ENCODE measurements at places on chromosomes 13 and 19.

DNA sequence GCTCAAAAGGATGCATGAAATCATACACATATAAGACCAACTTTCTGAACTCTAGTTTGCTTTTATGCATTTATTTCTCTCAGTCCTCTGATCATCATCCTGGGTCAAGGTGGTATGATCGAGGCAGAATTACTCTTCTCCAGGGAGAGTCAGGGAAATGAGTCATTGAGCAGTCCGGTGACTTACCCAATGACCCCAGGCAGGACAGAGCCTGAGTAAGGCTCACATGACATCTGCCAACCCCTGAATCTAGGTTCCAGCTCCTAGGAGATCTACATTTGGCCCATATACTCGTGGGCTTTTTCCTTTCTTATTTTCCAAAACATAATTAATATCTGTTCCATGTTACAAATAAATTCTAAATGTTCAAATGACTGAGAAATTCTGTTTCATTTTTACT is 502.3 kb downstream of the FOXO1 start:
- DNase-seq = no peak

GRCh38 chr19:15534957-15535864 is 26.9 kb downstream of the CYP4F22 start:
- no peak for DNase-seq

- DNase-seq = no peak
Measured at GRCh38 chr13:52158629-52159158, 703 bp downstream of the NEK3 start.

DNA sequence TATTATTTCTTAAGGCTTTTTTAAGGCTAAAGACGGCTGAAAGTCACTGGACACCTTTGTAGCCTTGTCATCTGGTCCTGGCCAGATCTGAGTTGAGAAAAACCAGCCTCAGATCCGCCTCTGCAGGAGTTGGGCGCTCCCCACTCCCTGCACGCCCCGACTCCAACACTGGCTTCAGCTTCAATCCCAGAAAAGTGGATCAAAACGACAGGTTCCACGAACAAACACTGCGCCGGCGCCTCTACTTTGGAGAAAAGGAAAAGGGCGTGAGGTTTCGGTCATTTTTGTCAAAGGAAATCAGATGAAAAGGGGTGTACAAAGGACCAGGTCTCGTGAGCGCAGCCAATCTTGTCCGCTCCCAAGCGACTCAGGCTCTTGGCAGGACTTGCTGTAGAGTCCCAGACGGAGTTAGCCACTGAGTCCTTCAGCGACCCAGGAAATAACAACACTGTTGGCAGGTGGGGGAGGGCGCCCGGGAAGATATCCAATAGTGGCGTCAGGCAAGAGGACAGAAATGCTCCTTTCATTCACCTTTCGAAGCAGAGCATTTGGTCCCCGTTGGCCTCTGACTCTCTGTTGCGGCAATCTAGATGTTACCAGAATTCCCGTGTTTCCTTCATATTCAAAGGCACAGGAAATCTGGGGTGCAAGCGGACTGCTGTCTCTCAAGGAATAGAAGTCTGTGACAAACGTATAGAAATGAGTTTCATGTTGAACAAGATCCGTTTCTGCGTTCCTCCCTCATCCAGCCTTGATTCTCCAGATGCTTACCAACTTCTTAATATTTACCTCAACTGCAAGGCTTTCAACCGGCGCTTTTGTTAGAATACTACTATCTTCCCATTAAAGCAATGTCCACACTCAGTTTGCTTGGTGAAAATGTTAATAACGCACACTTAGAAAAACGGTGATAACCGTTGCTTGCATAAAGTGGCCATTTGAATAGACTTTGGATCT is 1.8 kb upstream of the CCNA1 start:
- no peak for DNase-seq

DNA sequence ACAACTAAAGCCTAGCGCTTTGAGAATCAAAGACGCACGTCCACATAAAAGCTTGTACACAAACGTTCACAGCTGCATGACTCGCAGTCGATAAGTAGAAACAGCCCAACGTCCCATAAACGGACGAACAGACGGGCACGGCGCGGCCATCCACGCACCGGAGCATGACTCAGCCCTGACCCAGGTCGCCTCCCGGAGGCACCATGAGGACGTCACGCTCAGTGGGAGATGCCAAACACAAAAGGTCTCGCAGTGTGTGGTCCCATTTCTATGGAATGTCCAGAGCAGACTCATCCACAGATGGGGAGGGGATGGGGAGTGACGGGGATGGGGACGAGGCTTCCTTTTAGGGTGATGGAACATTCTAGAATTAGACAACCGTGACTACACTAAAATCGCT is 9.4 kb downstream of the POLRMT start:
- no peak for DNase-seq

- DNase-seq = no peak
Measured at GRCh38 chr13:113182046-113182445, 23.6 kb downstream of the PROZ start.

DNA sequence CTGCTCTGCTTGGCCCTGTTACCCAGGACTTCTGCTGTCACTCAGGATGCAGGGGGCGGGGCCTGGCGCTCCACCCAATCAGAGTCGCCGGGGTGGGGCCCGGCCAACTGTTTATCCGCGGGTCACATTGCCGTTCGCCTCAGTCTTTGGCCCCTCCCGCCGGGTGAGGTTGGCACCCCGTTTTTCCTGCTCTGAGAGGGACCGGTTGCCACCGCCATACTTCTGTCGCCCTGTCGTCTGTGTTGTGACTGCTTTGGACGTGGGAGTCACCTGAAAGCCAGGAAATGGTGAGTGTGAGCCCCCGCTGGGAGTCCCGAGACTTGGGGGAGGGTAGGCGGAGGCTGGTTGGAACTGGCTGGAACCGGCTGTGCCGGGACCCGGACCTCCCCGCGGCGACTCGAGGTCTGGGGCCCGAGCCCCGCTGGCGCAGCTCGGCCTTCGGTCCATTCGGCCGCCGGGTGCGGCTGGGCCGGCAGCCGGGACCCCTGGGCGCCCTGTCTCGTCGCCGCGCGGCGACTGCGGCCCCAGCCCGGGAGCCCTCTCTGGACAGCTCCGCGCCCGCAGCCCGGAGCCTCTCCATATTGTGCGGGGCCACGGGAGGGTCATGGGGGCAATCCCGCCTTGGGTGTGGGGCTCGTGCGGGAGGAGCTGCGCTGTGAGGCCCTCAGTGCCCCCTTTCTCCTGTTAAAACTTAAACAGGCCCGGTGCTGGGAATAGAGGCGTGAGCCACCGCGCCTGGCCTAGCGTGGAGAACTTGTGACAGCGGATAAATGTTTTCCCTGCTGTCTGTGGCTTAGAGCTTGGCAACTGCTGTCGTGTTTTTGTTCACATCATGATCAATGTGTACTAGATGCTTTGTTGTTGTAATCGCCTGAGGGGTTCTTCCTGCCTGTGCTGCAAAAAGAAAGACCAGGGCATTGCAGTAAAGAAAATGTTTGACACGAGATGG is at the start of gene ZNF844:
ZNF844 (plus strand) TSS at position 142 of the 949 bp plus-strand sequence; CDS start at position 285, 143 bp downstream.
- peak; percentile 53 for DNase-seq

GRCh38 chr13:21738630-21739029 is 67.8 kb downstream of the FGF9 start:
- no peak for DNase-seq

GRCh38 chr19:892894-893689 is at the start of the genes MED16 and RNU6-9:
Gene MED16 (minus strand): TSS chr19:893187. CDS start chr19:891131, 2,056 bp downstream.
Gene RNU6-9 (plus strand): TSS chr19:893484.
- peak; percentile 73 for DNase-seq

- DNase-seq = no peak
Measured at GRCh38 chr19:14577264-14577663, 5.4 kb upstream of the NDUFB7 start.

DNA sequence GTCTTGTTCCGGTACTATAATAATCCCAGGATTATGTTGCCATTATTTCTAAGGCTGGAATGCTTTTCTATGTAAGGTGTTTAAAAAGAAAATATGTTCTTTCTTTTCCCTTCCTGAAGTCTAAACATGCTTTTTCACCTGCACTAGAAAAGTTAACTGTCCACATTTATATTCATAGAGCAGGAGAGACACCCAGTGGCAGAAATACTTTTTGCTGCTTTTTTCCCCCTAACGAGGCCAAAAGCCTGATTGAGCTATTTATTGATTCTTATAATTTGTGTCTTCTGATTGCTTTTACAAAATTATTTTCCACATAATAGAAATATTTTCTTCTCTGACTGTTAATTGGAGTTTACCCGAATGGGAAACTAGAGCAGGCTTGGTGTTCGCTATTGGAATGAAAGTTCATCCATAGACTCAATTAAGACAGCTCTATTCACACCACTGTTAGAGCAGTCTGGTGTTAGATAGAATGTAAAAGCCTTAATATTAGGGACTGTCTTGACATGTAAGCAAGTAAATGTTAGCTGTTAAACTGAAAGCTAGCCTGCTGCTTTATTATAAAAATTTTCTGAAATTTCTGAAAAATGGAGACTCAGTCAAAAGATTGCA is 15.8 kb downstream of the GPR180 start:
- DNase-seq = no peak

GRCh38 chr19:31979362-31979761 is 366.0 kb upstream of the ZNF507 start:
- no peak for DNase-seq

- no peak for DNase-seq
Measured at GRCh38 chr19:41709951-41710645, 1.7 kb downstream of the CEACAM5 start.

DNA sequence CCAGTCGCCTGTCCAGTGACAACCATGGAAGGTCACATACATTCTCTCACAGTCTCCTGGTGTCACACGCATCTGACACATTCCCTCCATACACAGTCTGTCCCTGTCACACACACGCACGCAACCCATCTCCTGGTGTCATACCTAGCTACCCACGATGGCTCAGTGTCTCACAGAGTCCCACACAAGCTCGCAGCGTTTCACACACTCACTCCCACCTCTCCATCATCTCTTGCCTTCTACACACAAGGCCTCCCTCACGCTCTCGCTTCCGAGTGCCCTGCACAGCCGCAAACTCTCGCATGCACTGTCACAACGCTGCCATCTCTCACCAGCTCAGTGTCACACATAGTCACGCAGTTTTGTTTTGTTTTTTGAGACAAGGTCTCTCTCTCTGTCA is 1.2 kb upstream of the GNG8 start:
- DNase-seq = no peak

- no peak for DNase-seq
Measured at GRCh38 chr13:76016799-76017400, 380.8 kb downstream of the LMO7 start.

DNA sequence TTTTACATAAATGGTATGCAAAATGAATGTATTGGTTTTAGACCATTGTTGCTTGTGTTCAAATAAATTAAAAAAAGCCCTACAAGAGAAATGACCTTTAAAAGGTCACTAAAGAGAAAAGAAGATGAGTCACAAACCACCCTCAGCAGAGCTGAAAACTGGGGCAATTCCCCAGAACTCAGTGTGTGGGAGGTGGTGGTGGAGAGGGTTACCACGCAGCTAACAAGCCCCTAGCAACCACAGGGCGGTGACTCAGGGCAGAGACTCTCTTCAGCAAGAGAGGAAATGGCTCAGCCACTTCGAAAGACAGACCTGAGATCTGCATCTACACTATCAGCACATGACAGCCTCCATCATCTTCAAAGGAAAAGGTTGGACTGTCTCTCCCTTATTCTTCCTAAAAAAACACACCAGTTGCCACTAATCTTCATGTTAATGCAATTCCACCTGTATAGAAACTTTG is 29.4 kb upstream of the NDFIP2 start:
- peak; percentile 59 for DNase-seq

DNA sequence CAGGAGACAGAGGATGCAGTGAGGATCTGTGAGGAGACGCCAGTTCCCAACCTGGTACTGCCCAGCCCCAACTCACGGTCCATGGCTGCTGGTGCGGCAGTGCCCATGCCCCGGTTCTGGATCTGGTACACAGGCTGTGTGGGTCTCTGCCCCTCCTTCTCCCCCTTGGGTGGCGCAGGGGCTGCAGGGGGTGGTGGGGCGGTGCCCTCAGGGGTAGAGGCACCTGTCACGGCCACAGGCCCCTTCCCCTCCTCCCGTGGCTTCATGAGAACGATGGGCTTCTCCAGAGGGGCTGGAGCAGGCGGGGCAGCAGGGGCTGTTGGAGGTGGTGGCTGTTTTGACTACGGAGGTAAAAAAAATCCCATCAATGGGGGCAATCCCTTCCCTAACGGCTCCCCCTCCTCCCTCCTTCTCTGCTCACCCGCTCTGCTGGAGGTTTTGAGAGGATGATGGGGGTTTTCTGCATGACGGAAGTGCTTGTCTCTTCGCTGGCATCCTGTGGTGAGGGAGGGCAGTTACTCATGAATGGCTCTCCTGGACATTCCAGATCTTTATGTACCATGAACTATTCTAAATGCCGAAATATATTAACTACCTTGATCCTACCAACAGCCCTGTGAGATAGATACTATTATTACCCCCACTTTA is 7.1 kb downstream of the SMG9 start:
- DNase-seq = no peak

DNA sequence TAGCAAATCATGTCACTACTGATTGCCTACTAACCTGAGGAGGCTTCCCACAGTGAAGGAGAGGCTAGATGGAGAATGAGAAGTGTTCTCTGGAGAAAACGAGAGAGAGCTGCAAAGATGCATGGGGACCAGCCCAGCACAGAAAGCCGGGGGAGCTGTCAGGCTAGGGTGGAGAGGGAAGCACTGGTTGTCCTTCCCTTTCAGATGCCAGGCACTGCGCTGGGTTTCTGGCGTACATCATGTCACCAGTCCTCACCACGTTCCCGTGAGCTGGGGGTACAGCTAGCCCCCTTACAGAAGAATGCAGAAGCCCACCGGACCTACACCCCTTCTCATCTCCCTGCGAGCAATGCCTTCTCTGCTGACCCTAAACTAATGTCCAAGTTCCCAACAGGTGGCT is 86.0 kb downstream of the STK24 start:
- no peak for DNase-seq

- DNase-seq = no peak
Measured at GRCh38 chr13:27772651-27773425, 19.4 kb upstream of the GSX1 start.

DNA sequence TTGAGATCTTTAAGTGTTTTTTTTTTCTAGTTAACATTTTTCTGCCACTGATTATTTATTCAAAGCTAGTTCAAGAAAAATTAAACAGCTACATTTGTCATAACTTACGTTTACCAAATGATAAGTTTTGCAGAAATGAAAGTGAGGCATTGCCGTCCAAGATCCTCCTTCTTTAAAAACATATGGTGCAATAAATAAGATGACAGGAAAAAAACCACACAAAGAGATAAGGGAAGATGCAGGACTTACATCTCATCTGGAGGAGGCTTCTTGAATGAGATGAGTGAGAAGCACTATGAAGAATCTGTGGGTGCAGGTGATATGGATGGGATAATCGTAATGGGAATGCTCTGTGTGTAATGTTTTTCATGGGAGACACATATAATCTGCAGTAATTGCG is 12.4 kb downstream of the TNFSF13B start:
- no peak for DNase-seq

GRCh38 chr13:24271601-24272451 is 37.6 kb upstream of the C1QTNF9 start:
- peak; percentile 42 for DNase-seq

DNA sequence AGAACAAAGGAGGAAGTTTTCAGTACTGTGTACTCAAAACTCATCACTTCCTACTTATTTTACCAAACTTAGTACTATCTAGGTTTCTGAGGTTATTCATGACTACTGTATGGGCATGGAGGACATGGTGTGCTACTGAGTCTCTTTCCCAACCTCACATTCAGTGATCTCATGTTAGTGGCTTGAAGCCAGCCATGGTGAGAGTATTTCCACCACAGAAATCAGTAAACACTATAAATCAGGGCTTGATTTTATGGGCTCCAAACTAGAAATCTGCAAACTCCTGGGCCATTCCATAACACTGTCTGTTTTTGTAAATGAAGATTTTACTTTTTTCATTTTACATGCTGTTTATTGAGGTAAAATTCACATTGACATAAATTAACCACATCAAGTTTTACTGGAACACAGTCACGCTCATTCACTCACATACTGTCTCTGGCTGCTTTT is 19.7 kb downstream of the MED26 start:
- DNase-seq = no peak

GRCh38 chr19:48713041-48713863 is 6.3 kb downstream of the MAMSTR start:
- no peak for DNase-seq
